ENCODE measurements at places on chromosomes 6 and 20.

GRCh38 chr6:126086560-126086959 lies 100.2 kb downstream of the TRMT11 start:
- DNase-seq = no peak

DNA sequence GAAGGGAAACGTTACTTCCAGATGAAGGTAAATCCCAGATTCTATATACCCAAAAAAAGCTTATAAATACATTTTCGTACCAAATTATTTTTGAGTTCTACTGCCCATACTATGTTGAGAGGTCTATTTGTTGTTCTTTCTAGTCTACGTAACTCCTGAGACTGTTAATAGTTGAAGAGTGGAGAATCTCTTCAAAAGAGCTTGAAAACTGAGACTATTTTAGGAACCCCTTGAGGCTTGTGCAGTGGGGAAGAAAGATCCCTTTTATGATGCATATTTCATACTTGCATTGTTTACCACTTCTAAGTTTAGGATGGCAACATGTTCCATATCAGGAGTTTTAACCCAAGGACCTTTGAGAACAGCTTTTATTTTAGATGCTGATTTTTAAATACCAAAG lies 245.0 kb downstream of the TMEM242 start:
- DNase-seq = no peak

DNA sequence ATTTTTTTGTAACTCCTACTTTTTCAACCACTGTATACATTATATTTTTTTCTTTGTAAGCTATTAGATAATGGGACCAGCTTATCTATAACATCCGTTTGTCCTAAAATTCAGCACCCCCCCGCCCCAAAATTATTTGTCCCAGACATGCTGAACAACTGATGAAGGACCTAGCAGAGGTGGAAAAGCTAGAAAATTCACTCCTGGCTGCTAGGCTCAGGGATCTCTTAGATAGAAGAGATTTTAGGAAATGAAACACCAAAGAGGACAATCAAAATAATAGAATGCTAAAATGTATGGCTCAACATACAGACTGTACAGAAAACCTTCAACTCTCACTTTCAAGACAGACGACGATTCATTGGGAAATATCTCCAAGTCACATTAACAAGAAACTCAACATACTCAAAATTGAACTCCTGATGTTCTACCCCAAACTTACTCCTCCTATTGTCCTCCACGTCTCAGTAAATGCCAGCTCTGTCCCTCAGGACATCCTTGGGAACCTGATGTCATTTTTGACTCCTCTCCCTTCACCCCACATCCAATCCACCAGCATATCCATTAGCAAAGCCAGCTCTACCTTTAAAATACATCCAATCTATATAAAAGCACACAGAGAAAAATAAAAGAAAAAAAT lies 4.7 kb downstream of the SOD2 start:
- DNase-seq = no peak

- peak; percentile 20 for DNase-seq
These were observed at the start of gene GPR63 for GRCh38 chr6:96837081-96837971. TSS of gene GPR63 (minus strand) at chr6:96837477. CDS start at chr6:96799731, 37,746 bp downstream.

- peak; percentile 25 for DNase-seq
These were observed 13.5 kb upstream of the RAB5IF start for GRCh38 chr20:36591854-36592641.

GRCh38 chr6:161235776-161236633 lies 37.9 kb downstream of the AGPAT4 start:
- DNase-seq = no peak

DNA sequence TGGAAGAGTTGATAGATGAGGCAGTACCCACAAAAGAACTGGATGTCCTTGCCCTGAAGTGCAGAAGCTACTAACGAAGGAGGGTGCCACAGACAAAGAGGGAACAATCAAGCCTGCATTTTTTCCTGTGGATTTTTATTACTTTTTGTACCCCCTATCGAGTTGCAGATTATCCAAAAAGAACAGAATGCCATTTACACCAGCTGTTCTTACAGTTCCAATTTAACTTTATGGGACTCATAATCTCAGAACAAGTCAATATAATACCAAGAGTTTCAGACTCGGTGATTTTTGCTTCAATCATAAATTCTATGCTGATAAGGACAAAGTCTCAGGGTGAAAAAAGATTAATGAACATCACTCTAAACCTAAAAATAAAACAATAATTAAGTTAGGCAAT lies 4.0 kb upstream of the CNKSR3 start:
- no peak for DNase-seq

GRCh38 chr20:58976061-58976730 lies 4.9 kb upstream of the NELFCD start:
- no peak for DNase-seq

GRCh38 chr20:34515484-34516246 lies 557 bp upstream of the DYNLRB1 start:
- peak; percentile 45 for DNase-seq

DNA sequence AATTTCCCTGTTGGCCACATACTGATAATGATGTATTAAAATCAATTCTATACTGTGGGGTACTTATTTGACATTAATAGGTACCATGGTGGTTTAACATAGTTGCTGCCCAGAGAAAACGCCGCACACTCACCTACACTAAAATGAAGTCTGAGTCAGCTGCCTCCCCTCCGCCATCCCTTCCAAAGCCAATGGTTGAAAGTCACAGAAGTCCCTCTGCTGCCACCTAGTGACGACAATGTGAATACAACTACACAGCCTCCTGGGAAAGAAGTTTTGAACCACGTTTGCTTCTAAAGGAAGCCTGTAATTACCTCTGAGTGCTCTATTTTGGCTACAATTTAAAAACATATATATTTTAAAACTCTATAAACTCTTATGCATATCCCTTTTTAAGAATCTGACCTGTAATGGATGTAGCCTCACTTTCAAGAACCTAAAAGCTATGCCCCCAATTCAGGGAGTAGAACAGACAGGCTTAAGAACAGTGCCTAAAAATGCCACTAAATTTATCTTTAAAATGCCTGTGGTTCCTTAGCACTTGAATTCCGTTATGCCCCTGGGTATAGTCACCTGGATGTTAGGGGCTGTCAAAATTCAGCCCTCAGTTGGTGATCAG lies 20.6 kb upstream of the ECI2 start:
- peak; percentile 71 for DNase-seq

- no peak for DNase-seq
These were observed 670.5 kb upstream of the IMPG1 start for GRCh38 chr6:76742919-76743318.

- DNase-seq = no peak
These were observed 17.2 kb downstream of the TAB2 start for GRCh38 chr6:149334682-149335160.

- no peak for DNase-seq
These were observed 253.0 kb downstream of the QKI start for GRCh38 chr6:163667372-163668060.
